ENCODE measurements at places on chromosomes 1 and 21.

- DNase-seq, result no peak
These were observed 91.5 kb upstream of the GCLM start for GRCh38 chr1:94000510-94001282.

DNA sequence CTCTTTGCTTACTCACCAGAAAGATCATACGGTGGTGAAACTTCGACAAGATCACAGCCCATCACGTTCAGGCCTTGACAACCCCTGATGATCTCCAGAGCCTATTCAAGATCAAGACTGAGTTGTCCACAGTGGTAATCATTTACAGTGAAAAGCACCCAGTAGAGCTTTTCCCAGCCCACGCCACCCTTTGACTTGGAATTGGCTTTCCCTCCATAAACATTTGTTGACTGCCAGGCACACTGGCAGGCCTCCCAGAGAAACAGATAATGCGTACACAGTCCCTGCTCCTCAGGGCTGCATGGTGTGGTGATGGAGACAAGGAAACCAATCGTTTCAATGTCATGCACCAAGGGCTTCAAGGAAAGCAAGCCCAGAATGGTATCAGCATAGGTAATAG lies 10.1 kb downstream of the AGMAT start:
- no peak for DNase-seq

GRCh38 chr21:43597052-43597451 lies 62.2 kb downstream of the HSF2BP start:
- DNase-seq, result no peak

GRCh38 chr1:104294259-104294658 lies 544.6 kb downstream of the AMY1C start:
- no peak for DNase-seq

DNA sequence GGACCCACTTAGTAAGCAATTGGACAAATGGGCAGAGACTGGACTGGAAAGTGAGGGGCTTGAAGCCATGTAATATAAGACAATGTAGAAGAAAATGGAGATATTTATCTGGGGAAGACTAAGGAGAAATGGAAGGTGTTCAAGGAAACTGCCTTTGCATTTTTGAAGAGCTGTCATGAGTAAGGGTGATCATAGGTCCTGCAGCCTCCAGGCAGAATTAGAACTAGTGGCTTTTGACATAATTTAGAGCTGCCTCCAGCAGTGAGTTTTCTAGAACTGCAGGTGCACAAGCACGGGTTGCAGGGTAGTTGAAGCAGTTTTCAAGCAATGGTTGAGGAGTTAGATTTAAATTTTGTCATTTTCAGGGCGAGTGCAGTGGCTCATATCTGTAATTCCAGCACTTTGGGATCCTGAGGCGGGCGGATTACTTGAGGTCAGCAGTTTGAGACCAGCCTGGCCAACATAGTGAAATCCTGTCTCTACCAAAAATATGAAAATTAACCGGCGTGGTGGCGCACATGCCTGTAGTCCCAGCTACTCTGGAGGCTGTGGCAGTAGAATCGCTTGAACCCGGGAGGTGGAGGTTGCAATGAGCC lies 3.7 kb upstream of the CDC14A start:
- DNase-seq, result no peak

- no peak for DNase-seq
These were observed 3.2 kb upstream of the SPRR1A start for GRCh38 chr1:152980676-152981075.

DNA sequence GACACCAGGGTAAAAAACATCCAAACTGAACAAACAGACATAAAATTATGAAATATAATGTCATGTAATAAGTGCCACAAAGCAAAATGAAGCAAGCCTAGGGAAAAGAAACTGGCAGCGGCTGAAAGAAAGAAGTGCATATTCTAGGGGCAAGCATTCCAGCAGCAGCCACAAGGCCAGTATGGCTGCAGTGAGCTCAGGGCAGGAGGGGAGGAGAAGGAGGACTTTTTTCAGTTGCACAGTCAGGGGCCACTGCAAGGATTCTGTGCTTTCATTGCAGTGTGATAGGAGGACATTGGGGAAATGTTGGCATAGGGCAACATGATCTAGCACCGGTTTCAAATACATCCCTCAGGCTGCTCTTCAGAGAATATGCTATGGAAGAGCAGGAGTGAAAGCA lies 263.8 kb downstream of the NEGR1 start:
- DNase-seq, result no peak

GRCh38 chr1:154994591-154994990 lies 1.2 kb downstream of the LENEP start:
- DNase-seq, result no peak

- DNase-seq, result no peak
These were observed 1.0 kb upstream of the PRAMEF12 start for GRCh38 chr1:12772520-12772919.

DNA sequence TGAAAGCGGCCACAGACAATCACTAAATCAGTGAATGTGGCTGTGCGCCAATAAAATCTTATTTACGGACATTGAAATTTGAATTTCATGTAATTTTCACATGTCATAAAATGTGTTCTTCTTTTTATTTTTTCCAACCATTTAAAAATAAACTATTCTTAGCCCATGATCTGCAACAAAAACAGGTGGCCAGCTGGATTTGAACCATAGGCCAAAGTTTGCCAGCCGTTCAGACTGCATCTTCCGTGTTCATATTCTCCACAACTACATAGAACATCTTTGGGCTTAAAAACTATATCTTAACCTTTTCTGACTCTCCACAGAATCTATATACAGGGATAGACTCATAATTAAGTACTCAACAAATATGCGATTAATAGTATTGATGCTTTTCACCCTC lies 81.2 kb upstream of the RALGPS2 start:
- no peak for DNase-seq

DNA sequence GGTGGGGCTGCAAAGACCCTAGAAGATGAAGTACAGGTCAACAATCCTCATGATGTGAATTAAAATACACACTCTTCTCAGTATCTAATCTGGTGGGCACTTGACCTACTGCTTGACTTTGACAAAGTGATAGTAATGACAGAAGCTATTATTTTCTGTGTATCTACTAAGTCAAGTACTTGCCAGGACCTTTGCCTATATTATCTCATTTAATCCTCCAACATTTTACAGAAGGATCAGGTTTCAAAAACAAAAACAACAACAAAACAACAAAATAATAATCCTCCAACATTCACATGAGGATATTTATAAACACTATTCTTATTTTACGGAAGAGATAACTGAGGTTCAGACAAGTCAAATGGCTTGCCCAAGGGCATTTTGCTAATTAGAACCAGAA lies 4.4 kb upstream of the CD48 start:
- DNase-seq, result no peak

DNA sequence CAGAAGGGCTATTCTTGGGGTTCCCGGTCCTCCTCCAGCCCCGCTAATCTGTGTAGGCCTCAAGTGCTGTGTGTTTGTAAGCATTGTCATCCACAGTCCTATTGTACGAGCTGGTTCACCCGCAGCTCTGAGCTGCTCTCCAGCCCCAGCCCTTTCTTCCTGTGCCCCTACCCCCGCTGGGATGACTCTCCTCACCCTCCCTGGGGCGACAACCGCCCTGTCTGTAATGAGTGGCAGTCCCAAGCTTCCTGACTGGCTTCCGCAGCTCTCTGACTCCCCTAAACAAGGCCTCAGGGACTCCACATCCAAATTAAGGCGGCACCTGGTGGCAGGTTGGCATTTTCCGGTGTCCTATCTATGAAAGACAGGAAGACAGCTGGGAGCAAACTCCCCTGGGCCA lies 45.8 kb downstream of the TFF3 start:
- no peak for DNase-seq

DNA sequence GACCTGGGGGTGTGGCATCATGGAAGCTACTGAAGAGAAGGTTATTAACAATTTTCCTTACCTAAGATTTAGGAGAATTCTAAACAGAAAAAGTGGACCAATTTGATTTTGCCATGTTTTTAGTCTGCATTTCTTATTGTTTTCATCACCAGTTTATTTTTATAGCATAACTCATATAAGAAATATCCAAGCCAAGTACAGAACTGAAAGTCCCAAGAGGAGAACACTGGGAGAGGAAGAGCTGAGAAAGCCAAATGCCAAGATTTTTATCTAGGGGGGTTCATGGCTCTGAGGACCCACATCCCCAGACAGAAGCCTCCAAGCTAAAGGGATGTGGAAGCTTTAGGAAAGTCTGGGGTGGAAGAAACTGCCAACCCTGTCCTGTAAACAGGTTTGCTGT lies 109.4 kb upstream of the DUSP10 start:
- no peak for DNase-seq

DNA sequence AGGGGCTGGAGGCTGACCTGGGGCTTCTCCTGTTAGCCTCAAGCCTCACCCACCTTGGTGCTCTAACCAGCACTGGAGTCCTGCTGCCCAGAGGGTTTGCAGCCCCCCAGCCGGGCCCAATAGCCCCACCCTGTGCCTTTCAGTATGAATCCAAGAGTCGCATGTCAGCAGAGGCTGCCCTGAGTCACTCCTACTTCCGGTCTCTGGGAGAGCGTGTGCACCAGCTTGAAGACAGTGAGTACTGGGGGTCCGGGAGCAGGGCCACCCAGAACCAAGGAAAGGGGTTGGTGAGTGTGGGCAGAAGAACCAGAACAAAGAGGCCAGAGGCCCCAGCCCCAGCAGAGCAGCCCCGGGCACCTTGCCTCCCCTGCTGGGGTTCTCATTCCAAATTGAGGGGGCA lies 25.6 kb downstream of the CDK18 start:
- DNase-seq, result no peak

DNA sequence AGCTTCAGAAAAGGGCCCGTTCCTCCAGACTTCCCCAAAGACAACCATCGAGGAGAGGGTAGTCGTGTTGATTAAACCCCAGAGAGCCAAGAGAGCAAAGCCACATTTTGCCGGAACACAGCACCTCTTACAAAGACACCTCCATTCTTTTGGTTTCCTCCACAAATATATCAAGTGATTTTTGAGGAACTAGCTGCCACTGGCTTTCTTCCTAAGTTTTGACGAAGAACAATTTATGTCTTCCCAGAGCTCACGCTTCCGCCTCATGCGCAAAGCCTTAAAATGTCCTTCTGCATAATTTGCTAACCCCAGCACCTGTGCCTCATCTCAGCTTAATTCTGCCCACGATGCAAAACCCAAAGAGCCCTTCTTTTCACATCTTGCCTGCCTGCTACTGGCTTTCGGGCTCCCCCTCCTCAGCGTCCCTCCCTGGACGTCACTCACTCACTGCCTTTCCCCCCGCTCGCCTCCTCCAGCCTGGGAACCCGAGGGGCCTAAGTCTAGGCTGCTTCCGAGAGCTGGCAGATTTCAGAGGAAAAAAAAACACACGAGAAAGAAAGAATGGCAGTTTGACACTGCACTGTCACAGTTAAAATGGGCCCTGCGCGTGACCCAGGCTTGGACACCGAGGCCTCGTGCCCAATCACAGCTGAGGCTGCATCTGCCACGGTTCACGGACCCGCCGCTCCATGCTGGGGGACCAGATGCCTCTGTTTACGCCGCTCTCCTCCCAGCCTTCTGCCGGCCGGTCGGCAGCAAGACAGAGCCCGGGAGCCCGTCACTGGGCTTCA lies 77.6 kb upstream of the IFNAR2 start:
- DNase-seq, result no peak

DNA sequence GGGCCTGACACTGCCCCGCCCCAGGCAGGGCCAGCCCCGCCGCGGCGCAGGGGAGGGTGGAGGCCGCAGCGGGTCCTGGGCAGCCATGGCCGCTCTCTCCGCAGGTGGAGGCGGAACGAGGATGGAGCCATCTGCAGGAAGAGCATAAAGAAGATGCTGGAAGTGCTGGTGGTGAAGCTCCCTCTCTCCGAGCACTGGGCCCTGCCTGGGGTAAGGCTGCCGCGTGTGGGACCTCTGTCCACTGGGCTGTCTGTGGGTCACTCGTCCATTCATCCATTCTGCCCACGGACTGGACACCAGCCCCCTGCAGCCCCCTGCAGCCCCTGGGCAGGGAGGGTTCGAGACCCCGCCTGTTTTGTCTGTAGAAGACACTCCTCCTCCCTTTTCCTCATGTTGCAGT lies 18.4 kb upstream of the LRRC3 start:
- no peak for DNase-seq

- DNase-seq, result no peak
These were observed 10.0 kb downstream of the MAP3K6 start for GRCh38 chr1:27356619-27357280.

- DNase-seq, result no peak
These were observed 37.3 kb upstream of the TMEM222 start for GRCh38 chr1:27284425-27285273.

DNA sequence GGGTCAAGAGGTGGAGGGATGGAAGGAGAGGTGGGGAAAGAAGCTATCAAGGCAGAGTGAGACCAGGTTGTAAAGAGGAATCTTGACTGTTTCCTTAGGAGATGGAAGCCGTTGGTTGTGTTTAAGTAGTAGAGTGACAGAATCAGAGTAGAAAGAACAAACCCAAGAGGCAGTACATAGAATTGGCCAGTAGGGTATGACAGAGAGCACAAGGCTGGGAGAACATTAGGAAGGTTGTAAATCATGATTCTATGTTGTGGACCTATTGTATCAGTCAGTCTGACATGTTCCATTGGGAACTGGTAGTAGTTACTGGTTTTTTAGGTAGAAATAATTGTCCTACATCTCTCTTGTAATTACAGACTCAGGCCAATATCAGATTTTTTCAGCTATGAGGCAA lies 486.9 kb upstream of the USP24 start:
- DNase-seq, result no peak

GRCh38 chr1:31639543-31639942 lies 5.1 kb downstream of the PEF1 start:
- no peak for DNase-seq

DNA sequence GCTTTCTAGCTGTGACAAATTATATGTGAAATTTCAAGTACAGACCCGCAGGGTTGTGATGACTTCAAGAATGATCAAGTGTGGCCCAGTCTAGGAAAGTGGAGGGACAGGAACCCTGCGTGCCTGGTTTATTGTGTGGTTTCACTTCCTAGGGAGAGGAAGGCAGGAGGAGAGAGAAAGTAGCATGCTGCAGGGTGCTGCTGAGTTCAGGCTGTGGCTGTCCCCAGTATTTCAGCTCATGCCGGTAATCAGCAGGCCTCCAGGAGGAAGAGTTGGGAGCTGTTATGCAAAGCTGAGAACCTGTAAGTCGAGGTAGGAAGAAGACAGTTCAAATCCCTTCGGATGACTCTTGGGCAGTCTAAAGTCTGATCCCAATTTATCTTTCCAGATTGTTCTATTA lies 140.4 kb downstream of the ROR1 start:
- DNase-seq, result no peak

- DNase-seq, result no peak
These were observed 120.3 kb upstream of the TMEM51 start for GRCh38 chr1:15033264-15033663.

DNA sequence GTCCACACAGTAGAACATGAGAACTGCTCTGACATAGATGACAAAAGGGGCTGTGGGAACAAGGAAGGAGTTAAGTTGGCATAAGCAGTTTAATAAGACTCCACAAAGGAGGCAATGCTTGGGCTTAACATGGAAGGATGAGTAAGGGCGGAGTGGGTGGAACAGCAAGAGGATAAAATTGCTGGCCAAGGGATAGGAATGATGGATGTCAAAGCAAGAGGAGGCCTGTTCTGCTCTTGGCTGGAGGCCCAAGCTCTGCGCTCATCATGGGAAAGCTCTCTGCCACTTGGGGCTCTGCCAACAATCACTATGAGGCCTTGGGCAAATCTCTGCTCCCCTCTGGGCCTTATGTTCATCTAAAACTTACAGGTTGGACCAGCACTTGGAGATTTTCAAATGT lies 98.3 kb upstream of the CAMK1G start:
- DNase-seq, result no peak

All from cortex of kidney (tissue), 1 donor.